Right hindlimb (tissue), 1 donor: ENCODE measurements at places on chromosomes 11 and 22.

DNA sequence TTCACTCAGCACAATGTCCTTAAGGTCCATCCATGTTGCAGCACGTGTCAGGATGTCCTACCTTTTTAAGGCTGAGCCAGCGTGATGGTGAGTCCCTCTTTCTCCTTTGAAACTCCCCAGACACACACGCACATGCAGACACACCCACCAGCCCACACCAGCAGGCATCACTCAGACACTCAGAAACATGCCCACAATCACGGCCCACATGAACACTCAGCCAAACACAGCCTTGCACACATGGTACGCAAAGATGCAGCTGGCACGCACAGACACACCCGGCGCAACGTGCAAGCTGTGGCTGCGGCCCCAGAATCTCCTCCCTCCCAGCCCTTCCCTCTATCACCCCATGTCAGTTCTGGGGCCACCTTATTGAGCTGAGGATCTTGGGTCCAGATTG is 8.0 kb downstream of the FADS3 start:
- no peak for DNase-seq

DNA sequence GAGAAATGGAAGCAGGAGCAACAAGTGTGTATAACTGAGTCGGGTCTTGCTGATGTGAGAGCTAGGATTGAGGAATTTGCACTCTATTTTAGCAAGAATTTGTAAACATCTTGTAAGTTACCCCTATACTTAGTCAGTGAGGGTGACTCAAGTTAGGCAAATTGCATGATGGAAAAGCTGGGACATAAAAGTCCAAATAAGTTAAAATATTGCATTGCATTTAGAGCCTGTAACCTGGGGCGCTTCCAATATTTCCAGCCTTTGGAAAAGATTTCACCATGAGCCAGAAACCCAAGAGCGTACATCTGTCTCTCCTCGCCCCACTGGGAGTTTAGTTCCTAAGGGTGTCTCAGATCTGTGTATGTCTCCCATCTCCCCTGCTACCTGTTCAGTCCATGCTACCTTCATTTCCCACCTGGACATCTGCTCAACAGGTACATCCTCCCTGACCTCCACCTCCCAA is 37.0 kb upstream of the ACCSL start:
- no peak for DNase-seq

- no peak for DNase-seq
Observed at GRCh38 chr11:2951231-2952110, 22.3 kb upstream of the PHLDA2 start.

- DNase-seq, result no peak
Observed at GRCh38 chr11:124167826-124168231, 15.3 kb upstream of the OR10D3 start.

DNA sequence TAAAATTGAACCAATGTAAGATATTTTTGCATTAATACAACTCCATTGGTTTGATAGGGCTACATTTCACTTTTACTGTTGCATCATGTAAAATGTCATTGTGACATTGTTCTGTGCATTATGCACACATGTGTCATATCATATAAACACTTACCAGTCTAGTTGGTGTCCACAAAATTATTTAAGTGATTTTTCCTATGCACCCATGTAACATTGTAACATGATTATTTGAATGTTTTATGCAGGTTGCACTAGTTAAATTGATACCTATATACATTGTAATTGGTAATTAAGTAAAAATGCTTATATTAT is 9.6 kb upstream of the BIRC3 start:
- no peak for DNase-seq

GRCh38 chr11:45534132-45534531 is 131.3 kb downstream of the CHST1 start:
- no peak for DNase-seq

DNA sequence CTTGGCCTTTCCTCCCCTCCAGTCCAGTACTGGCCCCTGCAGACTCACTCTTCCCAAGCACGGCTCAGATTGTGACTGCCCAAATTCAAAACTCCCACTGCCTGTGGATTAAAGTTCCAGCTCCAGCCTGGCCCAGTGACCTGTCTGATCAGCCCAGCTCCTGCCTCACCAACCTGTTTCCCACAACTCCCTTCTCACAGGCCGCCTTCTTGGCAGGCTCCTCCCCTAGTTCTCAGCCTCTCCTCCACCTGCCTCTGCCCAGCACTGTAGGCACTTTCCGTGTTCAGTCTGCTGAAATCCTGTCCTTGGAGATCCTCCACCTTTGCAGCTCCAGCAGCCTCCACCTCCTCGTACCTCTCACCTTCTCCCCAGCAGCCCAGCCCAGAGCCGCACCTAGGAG is 68.6 kb downstream of the MICAL2 start:
- no peak for DNase-seq

- peak; percentile 86 for DNase-seq
Observed at GRCh38 chr22:19986410-19987341, 29.9 kb downstream of the ARVCF start.

GRCh38 chr11:118530180-118530682 is 761 bp upstream of the TMEM25 start:
- DNase-seq, result peak; percentile 44

DNA sequence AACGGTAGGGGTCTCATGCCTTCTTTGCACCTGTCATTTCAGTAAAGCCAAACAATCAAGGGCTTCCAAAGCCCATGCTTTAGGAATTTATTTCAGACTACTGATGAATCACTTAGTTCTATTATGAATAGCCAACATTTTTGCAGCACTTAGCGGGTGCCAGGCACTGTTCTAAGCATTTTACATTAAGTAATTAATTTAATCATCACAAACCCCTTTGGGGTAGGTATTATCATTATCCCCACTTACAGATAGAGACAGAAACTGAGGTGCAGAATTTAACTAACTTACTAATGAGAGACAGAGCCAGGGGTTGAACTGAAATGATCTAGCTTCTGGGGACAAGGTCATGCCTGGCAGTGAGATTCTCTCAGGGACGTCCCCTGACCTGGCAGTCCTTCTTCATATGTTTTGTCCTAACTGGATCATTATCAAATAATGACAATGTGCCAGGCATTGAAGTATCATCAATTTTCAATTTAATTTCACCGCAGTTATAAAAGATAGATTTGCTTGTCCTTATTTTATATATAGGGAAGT is 31.7 kb upstream of the NAV2 start:
- no peak for DNase-seq

- no peak for DNase-seq
Observed at GRCh38 chr11:29163231-29163630, 853.6 kb downstream of the KCNA4 start.

DNA sequence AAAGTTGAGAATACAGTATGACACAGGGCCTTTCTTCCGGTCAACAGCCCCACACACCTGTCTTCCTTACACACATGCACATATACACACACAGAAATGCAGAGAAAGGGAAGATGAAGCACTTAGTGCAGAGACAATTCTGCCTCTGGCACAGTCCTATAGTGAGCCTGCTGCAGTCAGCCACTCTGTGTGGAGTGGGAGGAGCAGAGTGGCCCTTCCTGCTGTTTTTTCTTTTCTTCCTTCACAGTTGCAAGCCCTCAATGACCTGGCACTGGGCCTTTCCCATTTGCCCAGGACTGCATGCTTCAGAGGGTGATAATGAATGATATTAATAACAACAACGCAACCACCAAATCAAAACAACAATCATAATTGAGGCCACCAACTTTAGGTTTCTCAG is 527.0 kb upstream of the B3GAT1 start:
- no peak for DNase-seq

DNA sequence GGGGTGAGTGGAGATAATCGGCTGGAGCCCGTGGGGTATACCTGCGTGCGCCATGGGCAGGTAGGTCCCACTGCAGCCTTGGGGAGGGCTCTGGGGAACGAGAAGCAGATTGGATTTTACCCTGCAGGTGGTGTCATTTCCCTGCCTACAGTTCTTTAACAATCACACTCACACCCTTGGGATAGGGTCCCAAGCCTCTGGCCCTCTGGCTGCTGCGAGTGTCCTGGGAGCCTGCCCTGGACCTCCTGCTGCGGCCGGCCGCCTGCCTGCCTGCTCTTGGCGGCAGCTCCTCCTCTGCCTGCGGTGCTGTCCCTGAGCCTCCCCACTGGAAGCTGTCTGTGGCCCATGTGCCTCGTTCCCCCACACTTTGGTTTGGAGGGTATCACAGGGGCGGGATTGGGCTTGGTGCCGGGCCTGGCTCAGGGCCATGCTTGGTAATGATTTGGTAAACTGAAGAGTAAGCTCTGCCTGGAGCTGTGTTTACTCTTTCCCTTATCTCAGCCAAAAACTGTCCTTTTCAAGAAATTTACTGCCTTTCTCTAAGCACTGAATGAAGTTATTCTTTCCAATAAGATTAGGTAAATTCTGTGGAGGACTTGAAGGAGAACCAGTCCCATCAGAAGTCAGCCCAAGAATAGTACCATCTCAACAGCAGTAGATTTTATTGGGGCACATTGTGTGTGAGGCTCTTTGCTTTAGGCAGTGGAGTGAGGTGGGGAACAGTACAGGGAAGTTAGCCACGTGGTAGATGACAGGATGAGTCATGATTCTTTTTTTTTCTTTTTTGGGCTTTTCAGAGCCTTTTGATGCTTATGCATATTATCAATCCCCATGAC is 53.7 kb downstream of the TBC1D22A start:
- no peak for DNase-seq

DNA sequence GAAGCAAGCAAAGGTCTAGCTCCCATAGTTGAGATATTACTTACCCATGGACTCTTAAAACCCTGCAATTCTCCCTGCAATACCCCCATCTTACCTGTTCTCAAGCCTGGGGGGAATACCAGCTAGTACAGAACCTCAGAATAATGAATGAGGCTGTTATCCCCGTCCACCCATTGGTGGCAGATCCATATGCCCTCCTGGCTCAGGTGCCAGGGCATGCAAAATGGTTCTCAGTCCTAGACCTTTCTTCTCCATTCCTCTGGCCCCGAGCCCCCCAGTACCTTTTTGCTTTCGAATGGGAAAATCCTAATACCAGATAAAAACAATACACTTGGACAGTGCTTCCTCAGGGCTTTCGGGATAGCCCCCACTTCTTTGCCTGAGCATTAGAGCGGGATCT is 86.4 kb downstream of the PIWIL4 start:
- DNase-seq, result no peak

DNA sequence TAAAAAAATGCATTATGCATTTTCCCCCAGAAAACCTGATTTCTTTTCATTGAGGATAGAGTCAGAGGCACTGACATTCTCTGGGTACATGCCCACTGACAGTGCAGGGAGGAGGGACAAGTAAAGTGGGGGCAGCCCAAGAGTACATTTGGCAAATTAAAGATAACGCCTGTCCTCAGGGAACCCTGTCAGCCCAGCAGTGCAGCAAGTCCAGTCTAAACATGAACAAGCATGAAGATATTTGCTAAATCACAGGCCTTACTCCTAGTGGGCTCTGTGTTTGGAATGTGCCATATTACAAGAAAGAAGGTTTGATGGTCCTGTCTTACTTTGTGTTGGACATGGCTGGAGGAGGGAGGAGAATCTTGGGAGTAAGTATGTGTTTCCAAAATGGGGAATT is 37.9 kb downstream of the AMOTL1 start:
- DNase-seq, result no peak

DNA sequence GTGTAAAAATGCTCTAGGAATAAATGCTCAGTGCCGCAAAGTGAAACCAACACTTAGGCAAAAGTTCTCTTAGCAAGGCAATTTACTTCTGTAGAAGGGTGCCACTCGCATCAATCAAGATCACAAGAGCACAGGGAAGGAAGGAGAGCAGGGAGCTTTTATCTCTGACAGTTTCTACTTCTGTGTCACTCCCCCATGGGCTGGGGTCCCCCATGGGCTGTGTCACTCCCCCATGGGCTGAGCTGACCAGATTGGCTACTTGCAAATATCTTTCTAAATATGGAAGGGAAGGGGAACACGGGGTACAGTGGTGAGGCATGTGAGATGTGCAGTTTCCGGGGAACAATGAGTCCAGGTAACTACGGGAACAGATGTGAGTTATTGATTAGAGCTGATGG is 397 bp downstream of the OR52N2 start:
- DNase-seq, result no peak

- no peak for DNase-seq
Observed at GRCh38 chr11:74605403-74605802, 13.0 kb downstream of the POLD3 start.

DNA sequence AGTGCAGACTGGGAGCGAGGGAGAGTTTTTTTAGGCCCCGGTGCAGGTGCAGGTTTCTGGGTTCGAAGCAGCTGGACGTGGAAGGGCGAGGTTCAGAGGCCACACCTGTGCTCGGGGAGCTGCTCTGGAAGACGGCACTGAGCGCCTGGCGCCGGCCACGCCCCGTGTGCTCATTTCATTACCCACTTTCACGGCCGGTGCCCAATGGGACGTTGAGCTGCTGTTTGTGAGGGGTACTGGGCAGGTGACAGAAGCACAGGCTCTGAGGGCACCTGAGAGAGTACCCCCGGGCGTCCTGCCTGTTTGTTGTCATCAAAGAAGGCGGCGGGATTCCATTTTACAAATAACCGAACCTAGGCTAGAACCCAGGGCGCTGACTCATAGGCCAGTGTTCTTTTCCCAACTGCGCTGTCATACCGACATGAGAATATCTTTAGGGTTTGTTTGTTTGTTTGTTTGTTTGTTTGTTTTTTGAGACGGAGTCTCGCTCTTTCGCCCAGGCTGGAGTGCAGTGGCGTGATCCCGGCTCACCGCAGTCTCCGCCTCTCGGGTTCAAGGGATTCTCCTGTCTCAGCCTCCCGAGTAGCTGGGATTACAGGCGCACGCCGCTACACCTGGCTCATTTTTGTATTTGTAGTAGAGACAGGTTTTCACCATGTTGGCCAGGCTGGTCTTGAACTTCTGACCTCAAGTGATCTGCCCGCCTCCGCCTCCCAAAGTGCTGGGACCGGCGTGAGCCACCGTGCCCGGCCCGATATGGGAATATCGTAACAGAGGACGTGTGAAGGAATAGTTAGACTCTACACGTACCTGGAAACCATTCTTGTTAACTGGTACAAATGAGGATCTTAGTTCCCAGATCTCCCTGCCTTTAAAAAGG is 16.6 kb upstream of the SPTBN2 start:
- DNase-seq, result no peak

DNA sequence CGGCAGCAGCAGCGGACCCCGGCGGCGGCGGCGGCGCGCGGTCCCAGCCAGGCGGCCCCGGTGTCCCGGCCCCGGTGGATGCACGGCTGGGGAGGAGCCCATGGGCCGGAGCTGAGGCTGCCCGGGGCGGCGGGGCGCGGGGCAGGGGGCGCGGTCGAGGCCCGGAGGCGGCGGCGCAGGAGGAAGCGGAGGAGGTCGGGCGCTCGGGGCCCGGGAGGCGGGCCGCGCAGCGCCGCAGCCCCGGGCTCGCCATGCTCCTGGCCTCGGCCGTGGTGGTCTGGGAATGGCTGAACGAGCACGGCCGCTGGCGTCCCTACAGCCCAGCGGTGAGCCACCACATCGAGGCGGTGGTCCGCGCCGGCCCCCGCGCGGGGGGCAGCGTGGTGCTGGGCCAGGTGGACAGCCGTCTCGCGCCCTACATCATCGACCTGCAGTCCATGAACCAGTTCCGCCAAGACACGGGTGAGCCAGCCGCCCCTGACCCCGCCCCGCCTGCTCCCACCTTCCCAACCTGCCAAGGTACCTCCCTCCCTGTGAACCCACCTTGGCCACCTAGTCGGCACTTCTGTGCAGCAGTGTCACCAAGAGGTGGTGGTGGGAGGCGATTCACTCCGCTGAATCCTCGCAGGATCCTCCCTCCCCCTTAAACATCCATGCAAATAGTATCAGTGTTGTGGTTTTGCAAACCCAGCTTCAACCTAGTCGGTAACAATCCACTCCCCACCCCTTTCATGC is 580 bp downstream of the DTX4 start:
- DNase-seq, result no peak

- DNase-seq, result no peak
Observed at GRCh38 chr11:111452146-111452545, 60.0 kb downstream of the BTG4 start.
